H7 (cell line): ENCODE measurements at places on chromosomes 1 and 21.
A peak's percentile ranks its signal among the peaks of the same experiment; 100 is the strongest.

DNA sequence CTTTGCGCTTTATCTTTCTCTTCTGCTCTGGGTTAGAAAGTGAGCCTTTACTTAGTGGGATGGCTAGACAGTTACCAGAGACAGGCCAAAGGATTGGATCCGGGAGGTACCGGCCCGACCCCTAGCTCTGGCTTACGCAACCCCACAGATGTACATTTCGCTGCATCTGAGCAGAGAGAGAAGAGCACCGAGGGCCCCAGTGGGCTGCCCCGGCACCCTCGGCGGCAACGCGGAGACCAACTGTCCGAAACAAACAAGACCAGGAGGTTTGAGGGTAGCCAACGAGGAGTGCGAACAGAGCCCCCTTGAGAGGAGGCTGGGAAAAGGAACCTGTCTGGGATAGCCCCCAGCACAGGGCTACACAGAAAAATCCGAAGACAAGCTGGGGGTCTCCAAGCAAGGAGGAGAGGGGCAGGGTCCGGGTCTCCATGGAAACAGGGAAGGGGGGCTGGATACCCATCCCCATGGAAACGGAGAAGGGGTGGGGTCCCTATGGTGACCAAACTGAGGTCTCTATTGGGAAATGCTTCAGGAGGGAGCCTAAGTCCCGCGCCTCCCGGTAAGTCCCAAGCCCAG, 373 bp downstream of the MTF1 start:
- no peak for DNase-seq

- no peak for DNase-seq
Observed at GRCh38 chr1:36304970-36305914, 926 bp upstream of the SH3D21 start.

GRCh38 chr1:101291562-101292380, 55.0 kb downstream of the S1PR1 start:
- no peak for DNase-seq

DNA sequence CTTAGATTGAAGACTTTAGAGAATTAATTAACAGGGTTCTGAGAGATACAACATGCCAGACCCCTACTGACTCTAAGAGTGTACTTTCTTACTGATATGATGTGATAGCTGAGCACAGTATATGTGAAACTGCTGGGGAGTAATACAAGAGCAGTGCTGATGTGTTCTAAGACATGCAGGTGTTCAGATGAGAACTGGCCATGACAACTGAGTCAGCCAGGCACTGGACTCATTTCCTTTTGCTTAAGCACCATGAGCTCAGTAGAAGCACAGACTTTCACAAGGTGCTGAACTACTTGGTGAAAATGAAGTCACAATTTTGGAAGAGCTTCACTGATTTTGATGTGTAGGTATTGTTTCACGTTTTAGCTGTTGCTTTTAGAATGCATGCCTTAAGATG, 15.9 kb upstream of the POGZ start:
- no peak for DNase-seq

DNA sequence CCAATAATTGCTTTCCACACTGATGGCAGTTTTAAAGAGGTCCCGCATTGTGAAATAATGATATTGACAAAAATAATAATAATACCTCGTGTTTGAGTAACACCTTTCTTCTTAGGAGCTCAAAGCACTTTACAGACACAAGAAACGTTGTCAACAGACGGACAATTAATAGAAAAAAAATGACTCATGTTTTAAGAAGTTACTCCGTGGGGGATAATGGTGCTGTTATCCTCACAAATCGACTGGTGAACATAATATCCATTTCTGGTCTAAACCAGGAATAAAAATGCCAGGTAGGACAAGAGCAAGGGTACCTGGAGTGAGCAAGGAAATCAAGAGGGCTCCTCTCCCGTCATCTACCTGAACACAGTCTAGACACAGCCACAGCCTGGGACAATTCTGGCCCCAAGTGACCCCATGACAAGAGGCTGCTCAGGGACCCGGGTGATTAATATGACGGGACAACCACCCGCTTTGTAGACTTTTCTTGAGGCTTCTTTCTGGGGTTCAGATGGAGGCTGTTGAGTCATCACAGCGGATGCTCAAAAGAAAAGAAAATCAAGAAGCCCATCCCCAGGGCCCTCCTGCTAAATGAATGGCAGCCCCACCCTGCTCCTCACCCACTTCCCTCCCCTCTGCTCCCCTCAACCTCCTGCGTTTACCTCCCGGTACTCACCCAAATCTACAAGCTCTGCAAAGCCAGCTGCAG, 146.2 kb upstream of the IRF2BP2 start:
- DNase-seq, result no peak

GRCh38 chr1:245310571-245311531, 156.1 kb downstream of the KIF26B start:
- peak; percentile 61 for DNase-seq

- DNase-seq, result no peak
Observed at GRCh38 chr1:210850556-210850955, 283.4 kb downstream of the KCNH1 start.

- DNase-seq, result no peak
Observed at GRCh38 chr1:3215198-3216014, 146.4 kb downstream of the PRDM16 start.

DNA sequence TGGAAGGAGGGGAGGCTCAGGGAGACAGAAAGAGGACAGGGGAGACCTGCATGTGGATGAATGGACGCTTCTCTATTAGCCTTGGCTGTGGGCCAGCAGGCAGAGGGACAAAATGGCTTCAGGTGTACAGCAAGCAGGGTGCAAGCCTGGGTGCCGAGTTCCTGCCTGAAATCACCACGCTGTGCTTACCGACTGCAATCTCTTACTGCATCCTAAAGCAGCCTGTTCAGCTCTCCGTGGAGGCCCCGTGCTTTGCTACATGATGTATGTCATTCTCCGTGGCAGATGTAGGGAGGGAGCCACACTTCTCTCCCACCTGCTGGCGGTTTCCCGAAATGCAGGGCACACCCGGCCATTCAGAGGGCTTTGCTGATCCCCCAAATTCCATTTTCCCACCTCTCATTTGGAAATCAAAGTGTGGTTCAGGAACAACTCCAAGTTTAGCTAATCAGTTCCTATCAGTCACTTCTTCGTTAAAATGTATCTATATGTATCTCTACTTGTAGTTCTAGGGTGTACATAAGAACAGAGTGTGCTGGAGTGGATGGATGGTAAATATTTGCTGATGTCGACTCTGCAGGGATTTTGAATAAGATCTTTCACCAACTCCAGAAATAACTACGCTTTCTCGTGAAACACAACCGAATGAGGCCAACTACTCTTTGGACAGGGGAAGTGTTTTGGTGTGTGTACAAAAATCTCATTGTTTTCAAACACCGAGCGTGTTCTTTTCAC, 122.3 kb upstream of the BACE2 start:
- DNase-seq, result peak; percentile 51
